ENCODE measurements at places on chromosomes 12 and 14.

DNA sequence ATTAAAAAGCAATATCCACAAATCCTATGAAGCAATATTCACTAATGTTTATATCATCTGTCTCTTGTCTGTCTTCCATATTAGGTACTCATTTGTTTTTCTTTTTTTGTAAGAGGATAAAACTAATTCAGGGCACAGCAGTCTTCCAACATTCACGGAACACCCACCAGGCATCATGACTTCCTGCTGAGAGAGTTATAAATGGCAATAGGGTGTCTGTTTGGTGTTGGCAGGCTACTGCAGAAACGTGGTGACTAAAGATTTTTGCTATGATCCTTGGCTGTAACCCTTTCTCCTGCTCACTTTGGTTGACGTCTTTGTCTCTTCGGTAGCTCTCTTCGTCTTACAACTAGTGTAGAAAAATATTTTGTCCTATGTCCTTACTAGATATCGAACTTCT, 860.6 kb upstream of the MGAT4C start:
- DNase-seq = no peak

GRCh38 chr12:80460972-80461371, 16.9 kb downstream of the PTPRQ start:
- no peak for DNase-seq

GRCh38 chr14:50736932-50737419, 68.9 kb upstream of the SAV1 start:
- no peak for DNase-seq

- no peak for DNase-seq
These were observed 68.7 kb upstream of the KRAS start for GRCh38 chr12:25319233-25319984.

GRCh38 chr12:91902860-91903683, 242.6 kb downstream of the BTG1 start:
- no peak for DNase-seq

DNA sequence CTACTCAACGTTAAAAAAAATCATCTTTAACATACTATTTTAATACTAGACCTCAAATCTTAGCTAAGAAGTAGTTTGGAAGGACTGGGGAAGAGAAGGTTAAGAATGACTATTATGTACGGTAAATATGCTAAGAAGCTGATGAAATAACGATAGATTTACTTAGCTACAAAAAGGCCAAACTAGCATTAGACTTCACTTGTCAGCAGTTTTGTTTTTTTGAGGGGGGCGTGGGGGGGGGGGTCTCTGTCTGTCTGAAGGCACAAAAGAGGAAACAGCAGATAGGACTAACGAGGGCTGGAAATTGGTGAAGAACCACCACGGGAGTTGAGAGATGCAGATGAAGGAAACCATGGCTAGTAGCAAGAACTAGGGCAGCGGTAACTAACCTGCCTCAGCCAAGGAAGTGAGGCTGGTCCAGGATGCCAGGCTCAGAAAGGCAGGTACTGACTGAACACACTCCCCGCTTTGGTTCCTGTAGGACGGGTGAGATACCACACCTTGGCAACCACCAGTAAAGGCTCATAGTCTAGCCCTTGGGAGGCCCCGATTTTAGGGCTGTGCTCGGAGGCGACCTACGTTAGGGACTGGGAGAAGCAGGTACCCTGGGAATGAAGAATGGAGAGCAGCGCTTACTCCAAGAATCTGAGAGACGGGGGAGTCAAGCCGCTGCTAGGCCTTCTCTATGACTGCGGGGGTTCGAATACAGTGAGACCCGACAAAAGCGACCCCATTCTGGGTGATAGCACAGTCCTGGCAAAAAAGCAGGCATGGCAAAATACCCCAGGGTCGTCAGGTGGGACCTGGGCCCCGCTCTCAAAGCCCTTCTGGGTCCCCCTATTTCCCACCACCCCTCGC, 675 bp downstream of the NEDD8 start:
- DNase-seq = no peak

GRCh38 chr12:76848132-76848531, 30.7 kb downstream of the CSRP2 start:
- DNase-seq = no peak

GRCh38 chr12:127284870-127285431, 982.0 kb upstream of the TMEM132C start:
- no peak for DNase-seq

GRCh38 chr14:53473480-53473879, 320.4 kb upstream of the DDHD1 start:
- DNase-seq = no peak

- no peak for DNase-seq
These were observed 3.3 kb upstream of the P3H3 start for GRCh38 chr12:6824901-6825381.

DNA sequence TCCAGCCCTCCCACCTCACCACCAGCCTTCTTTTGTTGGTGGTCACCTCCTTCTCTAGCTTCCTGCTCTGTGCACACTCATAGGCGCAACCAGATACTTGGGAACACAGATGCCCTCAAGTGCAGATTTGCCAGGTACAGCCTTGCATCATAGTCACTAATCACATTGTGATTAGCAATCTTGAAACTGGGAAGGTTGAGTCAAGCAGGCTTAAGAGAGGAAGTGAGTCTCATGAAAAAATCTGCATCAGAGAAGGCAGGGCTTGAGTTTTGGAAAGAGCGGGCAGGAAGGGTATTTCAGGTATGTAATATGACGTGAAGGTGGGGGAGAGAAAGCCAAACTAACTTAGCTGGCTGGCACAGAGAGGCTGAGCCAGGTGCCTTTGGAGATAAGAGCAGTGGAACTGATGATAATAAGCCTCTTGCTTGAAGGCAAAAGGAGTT, 2.7 kb upstream of the RABGGTA start:
- peak; percentile 48 for DNase-seq

DNA sequence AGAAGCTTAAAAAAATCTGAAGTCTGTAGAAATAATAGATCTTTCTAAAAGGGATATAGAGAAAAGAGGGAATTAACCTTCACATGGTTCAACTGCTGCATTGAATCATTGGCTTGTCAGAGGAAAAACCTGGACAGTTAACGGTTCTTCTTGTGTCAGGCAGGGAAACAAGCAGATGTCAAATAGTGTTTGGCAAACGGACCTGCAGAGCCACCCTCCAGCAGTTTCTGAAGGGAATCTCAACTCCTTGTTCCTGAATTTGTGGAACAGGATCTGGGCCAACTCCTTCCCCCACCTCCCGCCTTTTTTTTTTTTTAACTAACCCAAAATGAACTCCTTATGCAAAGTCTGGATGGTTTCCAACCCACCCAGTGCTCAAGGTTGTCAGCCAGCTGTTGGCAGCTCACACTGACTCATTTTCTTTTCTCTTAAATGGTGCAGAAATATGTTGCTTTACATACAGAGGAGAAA, 187.3 kb downstream of the CAND1 start:
- DNase-seq = no peak

GRCh38 chr14:85122690-85123089, 407.3 kb upstream of the FLRT2 start:
- no peak for DNase-seq

DNA sequence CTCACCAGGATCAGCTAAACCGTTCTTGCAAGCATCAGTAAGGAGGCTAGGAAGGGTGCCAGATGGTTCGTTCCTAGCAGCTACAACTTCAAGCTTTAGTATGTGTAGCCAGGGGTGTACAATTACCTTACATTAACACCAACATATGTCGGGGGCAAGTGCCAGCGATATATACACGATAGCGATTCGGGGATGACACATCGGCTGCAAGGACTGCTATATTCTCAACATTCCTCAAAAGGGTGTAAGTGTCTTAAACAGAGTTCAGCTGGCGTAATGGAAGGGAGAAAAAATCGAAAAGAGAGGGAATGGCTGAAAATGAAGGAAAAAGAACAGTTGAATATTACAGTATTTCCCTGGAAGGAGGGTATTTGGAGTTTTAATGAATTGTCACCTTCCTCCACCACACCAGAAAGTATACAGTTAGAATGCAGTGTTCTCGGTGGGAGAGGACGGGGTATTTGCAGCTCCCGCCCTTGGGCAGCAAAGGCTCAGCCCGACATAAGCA, 545 bp downstream of the LIMA1 start:
- DNase-seq = no peak
